K562 (cell line): ENCODE measurements at places on chromosomes 2 and 18. TPM values are rescaled to one million over a fixed set of nuclear protein-coding genes. Genes with fewer than 3 reads are reported as not detected.

The NOL4 gene
- not detected in 2 replicates for total RNA-seq

The NIFK gene
- total RNA-seq = 126 and 136 TPM in 2 replicates

The LGALSL gene
- total RNA-seq = 0.22 TPM in 1 of 2 replicates, not detected in the other

The FAM124B gene
- total RNA-seq = 7.4 and 7.6 TPM in 2 replicates

The ALPI gene
- total RNA-seq = not detected in 2 replicates

The MRPL44 gene
- total RNA-seq = 19.3 and 20.7 TPM in 2 replicates

The SERPINE2 gene
- total RNA-seq = 0.13 and 0.58 TPM in 2 replicates

The CDK15 gene
- total RNA-seq = not detected in 2 replicates

The CYS1 gene
- total RNA-seq = 0.11 TPM in 1 of 2 replicates, not detected in the other

The STARD6 gene
- not detected in 2 replicates for total RNA-seq
